Lung (tissue), 17 donors: ENCODE measurements at places on chromosomes 4 and X. TPM values are rescaled to one million over a fixed set of nuclear protein-coding genes. Genes with fewer than 3 reads are reported as not detected.

The OPHN1 gene
- total RNA-seq, result 22.0 TPM

DNA sequence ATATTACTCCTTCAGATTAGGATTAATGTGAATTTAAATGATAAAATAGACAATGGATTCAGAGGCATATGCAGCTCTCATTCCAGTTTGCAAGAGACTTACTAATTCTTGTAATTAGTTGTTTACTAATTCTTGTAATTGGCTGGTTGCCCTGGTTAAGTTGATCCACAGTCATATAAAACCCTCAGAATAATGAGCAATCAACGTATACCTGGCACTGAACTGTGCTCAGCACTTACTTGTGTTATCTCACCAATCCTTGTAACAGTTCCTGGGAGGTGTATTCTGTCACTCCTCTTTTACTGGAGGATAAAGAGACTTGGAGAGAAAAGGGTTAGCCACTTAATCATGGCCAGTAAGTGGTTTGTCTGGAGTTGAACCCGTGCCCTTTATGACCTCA, 10.5 kb downstream of the HERC5 start:
- no peak overlapping the region for H3K27ac ChIP-seq
- H3K4me1 ChIP-seq, result no peaks in the 10 kb centered on the region
- peaks cover under 1% of the 10 kb centered on the region for H3K27me3 ChIP-seq
- DNase-seq, result no peak
- peaks cover 4% of the 10 kb centered on the region for H3K36me3 ChIP-seq
- no peak overlapping the region for H3K4me3 ChIP-seq

DNA sequence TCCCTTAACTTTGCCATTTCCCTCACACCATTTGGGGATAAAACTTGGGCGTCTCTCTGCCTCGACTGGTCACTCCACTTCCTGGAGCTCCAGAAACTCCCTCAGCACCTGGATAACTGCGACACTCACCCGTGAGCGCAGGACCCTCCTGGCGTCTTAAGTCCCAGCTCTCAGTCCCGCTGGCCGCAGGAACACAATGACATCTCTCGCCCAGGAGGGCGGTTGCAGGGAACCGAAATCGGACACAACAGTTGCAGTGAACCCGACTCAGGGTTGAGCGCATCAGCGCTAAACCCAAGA, 370.9 kb upstream of the SMIM31 start:
- H3K4me3 ChIP-seq, result no peak overlapping the region
- H3K27ac ChIP-seq, result no peak overlapping the region
- peaks cover 7% of the 10 kb centered on the region for H3K27me3 ChIP-seq
- DNase-seq, result no peak

The BGN gene
- 77.9 TPM for total RNA-seq
